ENCODE measurements at places on chromosomes 12 and 14.

GRCh38 chr14:61298824-61299223, 17.7 kb upstream of the TMEM30B start:
- no peak for DNase-seq

- no peak for DNase-seq
These were observed 65.6 kb downstream of the NUAK1 start for GRCh38 chr12:106073179-106073578.

DNA sequence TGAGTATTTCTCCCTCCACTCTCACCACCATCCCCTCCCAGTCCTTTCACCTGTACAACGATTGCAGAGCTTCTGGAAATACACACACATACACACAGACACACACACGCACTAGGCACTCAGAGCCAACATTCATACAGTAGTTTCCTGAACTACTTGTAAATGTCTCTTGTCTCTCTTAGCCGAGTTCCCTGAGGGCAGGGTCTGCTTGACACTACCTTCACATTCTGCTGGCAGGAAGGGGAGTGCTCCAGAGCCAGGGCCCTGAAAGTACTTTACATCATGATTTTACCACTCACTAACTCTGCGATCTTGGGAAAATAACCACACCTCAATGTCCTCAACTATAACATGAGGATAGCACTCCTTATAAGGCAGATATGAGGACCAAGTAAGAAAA, 82.7 kb downstream of the GAS2L3 start:
- no peak for DNase-seq

- no peak for DNase-seq
These were observed 162.4 kb downstream of the RBM19 start for GRCh38 chr12:113803759-113804140.

GRCh38 chr12:32134101-32134888, 27.6 kb downstream of the BICD1 start:
- DNase-seq, result peak; percentile 18

- DNase-seq, result no peak
These were observed 13.4 kb upstream of the OAS2 start for GRCh38 chr12:112964915-112965314.

DNA sequence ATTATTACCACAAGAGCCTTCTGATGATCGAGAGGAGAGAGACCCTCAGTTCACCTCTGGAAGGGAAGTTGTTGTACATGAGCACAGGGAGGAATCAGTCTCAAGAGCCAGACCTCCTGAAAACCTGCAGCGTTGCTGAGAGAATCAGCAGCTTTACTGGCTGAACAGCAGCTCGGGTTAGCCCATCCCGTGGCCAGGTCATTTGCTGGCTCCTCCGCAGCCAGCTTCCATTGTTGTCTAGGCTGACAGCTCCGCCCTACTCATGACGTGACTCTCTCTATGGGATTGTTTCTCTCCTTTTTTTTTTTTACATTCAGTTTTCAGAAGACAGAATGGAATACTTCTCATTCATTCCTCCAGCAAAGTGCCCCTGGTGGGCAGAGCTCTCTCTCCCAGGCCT, 69.9 kb downstream of the TGFB3 start:
- no peak for DNase-seq

GRCh38 chr12:55946553-55946952, 15.6 kb downstream of the DGKA start:
- no peak for DNase-seq

- no peak for DNase-seq
These were observed 1.7 kb upstream of the MAP3K9 start for GRCh38 chr14:70811050-70811449.

DNA sequence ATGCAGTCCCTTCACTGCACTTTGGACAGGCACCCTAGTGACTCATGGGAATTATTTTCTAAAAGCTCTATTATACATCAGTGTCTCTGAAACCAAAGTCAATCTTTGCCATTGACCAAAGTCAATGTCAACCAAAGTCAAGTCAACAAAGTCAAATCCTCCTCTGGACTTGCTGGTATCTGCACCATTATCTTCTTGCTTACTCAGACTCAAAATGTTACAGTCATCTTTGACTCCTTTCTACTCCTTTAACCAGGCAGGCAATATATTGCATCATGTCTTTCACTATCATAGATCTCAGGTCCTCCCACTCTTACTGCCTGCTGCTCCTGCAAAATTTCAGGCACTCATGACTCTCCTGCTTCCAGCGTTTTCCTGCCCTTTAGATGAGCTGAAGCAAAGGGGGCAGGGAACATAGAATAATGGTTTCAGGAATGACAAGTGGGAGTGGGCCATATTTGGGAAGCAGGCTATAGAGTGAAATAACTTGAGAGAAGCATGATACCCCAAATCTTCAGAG, 39.2 kb downstream of the IGF1 start:
- DNase-seq, result no peak

DNA sequence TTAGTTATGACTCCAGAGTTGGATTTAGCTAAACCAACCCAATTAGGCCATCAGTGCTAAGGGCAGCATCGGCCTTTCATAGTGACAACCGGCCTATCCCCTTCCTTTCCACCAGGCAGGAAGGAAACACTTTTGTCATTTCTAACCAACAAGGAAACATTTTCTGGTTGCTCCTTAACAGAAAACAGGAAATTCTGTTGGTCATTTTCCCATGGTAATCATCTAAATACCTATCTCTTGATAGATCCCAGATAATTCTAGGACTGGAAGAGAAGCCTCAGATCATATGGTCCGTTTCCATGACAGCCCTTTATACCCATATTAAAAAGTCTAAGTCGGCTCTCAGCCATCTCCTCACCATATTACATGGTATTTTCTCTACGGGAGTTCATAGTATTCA, 79.2 kb upstream of the USP44 start:
- no peak for DNase-seq

DNA sequence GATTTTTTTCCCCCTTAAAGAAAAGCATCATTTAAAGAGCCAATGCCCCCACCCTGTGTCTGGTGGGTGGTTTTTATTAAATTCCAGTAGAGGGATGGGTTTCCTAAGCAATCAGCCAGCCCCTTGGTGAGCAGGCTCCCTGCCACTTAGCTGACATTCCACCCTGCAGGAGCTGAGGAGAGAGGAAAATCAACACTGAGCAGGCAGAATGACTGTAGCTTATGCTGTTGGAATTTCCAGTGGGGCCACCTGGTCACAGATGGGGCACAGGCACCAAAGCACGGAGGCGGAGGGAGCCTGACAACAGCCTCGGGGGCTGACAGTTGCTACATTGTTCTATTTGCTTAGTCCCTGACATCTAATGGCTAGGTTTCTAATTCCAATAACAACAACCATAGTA, 127.7 kb downstream of the TMEM30B start:
- DNase-seq, result no peak

- no peak for DNase-seq
These were observed 7.2 kb upstream of the AK7 start for GRCh38 chr14:96384740-96385139.

GRCh38 chr12:117596968-117597367, 235.5 kb upstream of the NOS1 start:
- no peak for DNase-seq

DNA sequence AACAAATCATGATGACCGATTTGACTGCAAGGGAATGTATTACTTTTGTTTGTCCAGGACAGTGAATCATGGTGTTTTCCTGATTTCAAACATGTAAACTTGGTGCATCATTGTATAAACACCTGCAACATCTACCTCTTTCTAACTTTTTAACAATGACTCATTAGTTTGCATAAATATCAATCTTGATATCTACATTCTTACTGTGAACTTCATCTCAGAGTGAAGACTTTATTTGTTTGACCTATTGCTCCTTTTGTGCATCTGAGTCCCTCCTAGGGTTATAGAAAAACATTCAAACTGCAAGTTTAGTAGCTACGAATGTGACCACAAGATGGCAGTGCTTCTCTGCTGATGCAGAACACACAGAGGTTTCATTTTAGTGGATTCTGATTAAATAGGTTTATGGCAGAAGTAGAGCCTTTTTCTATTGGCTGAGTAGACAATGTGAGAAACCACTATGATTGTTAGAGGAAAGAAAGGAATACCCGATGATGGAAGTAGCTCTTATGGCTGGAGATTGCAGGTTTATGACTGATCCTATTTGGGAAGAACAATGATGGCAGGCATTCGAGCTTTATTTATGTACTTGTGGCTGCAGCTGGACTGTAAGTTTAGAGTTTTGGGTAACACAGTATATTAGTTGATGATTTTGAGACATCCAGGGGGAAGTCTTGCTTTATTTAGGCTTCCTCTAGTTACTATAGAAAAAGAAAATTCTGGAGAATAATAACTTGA, 244.2 kb upstream of the OR4E1 start:
- no peak for DNase-seq

- DNase-seq, result no peak
These were observed 151.9 kb downstream of the LRRK2 start for GRCh38 chr12:40376533-40377267.
